ENCODE measurements at places on chromosomes 1 and 21.

GRCh38 chr21:33558777-33559421 lies 16.1 kb downstream of the SON start:
- DNase-seq, result no peak

- DNase-seq, result no peak
These were observed 402.8 kb downstream of the MATN1 start for GRCh38 chr1:30320581-30320890.

DNA sequence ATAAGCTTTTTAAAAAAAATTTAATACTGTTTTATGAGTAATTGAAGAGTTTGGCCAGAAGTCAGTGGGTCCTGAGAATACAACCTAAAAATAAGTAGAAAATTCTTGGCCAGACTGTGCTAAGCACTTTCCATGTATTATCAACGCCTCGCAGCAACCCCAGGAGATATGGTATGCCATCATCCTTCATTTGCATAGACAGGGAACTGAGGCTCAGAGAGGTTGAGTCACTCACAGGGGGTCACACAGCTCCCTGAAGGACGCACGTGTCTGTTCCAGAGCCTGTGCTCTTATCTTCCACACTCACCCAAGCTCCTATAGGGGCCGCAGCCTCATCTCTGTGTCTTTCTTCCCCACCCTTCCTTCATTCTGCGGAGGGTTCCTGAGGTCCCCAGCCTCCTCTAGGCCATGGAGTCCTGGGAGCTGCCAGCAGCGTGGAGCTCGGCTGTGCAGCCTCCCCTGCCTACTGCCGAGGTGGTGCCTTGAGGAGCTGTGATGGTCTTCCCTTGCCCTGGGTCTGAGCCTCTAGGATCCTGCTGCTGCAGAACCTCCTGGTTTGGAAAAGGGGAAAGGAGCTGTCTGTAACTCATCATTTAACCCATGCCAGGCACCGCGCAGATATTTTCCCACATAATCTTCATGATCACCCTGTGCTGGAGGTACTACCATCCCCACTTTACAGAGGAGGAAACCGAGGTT lies 30.3 kb upstream of the ECE1 start:
- no peak for DNase-seq

GRCh38 chr1:212937034-212937433 lies 13.3 kb upstream of the VASH2 start:
- DNase-seq, result no peak

Measured in caudate nucleus (tissue), 63 donors.